ENCODE measurements at places on chromosomes 12 and 14.

DNA sequence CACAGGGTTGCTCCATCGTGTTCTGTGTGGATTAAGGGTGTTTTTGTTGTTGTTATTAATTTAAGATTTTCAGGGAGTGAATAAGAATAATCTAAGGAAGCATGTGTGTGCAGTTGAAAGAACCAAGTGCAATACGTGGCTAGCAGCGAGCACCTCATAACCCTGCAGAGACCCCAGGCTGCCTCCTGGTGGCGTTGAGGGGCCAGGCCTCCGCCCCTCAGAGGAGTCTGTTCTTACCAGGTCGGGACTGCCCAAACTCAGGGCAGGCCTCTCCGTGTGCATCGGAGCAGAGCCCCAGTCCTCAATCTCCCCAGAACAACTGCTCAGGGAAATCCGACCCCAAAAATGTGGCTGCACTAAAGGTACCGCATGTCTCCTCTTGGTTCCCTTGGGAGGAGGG is 36.8 kb downstream of the IL31 start:
- DNase-seq, result no peak

GRCh38 chr12:112270673-112271072 is 111.6 kb downstream of the HECTD4 start:
- no peak for DNase-seq

DNA sequence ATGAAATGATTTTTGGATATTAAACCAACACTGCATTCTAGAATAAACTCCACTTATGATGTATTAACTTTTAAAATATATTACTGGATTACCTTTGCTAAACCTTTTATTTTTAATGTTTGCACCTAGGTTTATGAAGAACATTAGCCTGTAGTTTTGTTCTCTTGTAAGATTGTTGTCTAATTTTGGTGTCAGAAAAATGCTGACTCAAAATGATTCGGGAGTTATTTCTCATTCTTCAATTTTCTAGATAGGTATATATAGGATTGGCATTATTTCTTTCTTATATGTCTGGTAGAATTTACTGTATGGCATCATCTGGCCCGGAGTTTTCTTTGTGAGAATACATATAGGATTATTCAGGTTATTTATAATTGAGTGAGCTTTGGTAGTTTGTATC is 54.6 kb downstream of the MAP4K5 start:
- no peak for DNase-seq

- DNase-seq, result no peak
Observed at GRCh38 chr14:64394977-64395633, 7.0 kb downstream of the MTHFD1 start.

- DNase-seq, result no peak
Observed at GRCh38 chr12:22733756-22734155, 108.8 kb downstream of the ETNK1 start.

- DNase-seq, result no peak
Observed at GRCh38 chr12:26149968-26150500, 25.2 kb upstream of the BHLHE41 start.

GRCh38 chr14:89307409-89307808 is 109.6 kb downstream of the FOXN3 start:
- DNase-seq, result no peak

DNA sequence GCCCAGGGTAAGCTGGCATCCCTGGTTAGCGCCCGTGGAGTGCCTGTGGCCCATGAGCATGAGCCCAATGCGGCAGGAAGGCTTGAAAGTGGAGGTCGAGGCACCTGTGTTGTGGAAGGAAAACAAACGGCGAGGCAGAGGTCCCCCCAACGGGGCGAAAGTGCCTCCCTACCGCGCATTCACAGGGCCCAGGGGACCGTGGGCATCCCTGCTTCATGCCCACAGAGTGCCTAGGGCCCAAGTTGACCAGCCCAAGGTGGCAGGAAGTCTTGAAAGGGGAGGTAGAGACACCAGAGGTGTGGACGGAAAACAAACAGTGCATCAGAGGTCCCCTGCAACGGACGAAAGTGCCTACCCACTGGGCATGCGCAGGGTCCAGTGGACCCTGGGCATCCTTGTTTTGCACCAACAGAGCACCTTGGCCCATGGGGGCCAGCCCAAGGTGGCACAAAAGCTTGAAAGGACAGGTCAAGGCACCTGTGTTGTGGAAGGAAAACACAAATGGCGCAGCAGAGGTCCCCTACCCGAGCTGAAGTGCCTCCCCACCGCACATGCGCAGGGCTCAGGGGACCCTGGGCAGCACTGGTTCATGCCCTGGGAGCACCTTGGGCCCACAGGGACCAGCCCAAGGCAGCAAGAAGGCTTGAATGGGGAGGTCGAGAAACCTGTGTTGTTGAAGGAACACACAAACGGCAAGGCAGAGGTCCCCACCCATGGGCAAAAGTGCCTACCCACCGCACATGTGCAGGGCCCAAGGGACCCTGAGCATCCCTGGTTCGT is 377.5 kb downstream of the ALG10 start:
- DNase-seq, result peak; percentile 0

DNA sequence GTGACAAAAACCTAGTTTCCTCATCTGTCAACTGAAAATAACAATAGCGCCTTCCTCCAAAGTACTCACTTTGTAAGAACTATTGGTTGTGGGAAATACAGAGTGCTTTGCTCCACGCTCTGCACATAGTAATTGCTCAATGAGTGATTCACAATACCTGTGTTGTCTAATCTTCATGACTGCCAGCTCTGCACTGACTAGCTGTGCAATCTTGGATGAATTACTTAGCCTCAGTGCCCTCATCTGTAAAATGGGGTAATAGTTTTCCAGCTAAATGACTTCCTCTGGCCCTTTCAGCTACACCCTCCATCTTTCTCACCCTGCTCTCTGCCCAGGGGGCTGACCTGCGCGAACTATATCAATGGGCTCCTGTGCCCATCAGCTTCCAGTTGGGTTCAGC is 42.8 kb downstream of the RNFT2 start:
- DNase-seq, result no peak

- no peak for DNase-seq
Observed at GRCh38 chr14:101500061-101500460, 61.2 kb upstream of the DIO3 start.

GRCh38 chr14:98994561-98994960 is 277.4 kb downstream of the BCL11B start:
- DNase-seq, result no peak

- DNase-seq, result no peak
Observed at GRCh38 chr12:106073179-106073578, 65.6 kb downstream of the NUAK1 start.

Data from GM20000 (cell line).